A549 treated with RU486 at 1 μM for 4 hours (cell line): ENCODE measurements at places on chromosomes 12 and 14. TPM values are rescaled to one million over a fixed set of nuclear protein-coding genes. Genes with fewer than 3 reads are reported as not detected.

The NGB gene
- not detected in 5 replicates for total RNA-seq

The TAS2R42 gene
- not detected in 5 replicates for total RNA-seq

The ANG gene
- total RNA-seq = 8.3 to 12.0 TPM (median 11.4 TPM) in 5 replicates

The ADCY6 gene
- total RNA-seq = 10.1 to 16.3 TPM (median 15.7 TPM) in 5 replicates

The AICDA gene
- total RNA-seq = 0.08 to 0.17 TPM (median 0.09 TPM) in 3 of 5 replicates, not detected in the others

The CCDC175 gene
- total RNA-seq = not detected in 5 replicates

The ABCC9 gene
- total RNA-seq = 0.02 TPM in 1 of 5 replicates, not detected in the others

The HOXC4 gene
- 2.2 to 4.2 TPM (median 3.8 TPM) in 5 replicates for total RNA-seq

The CCT2 gene
- 261 to 378 TPM (median 303 TPM) in 5 replicates for total RNA-seq

The KLRK1 gene
- 0.09 to 0.12 TPM in 2 of 5 replicates, not detected in the others for total RNA-seq

The SIRT4 gene
- 0.49 to 0.99 TPM (median 0.80 TPM) in 5 replicates for total RNA-seq

The TSPAN9 gene
- 18.7 to 30.3 TPM (median 22.9 TPM) in 5 replicates for total RNA-seq

The GUCY2C gene
- total RNA-seq = 0.08 TPM in 1 of 5 replicates, not detected in the others

The KRT2 gene
- total RNA-seq = 0.05 TPM in 1 of 5 replicates, not detected in the others

The TMX1 gene
- 28.1 to 57.4 TPM (median 40.0 TPM) in 5 replicates for total RNA-seq

The SRRM4 gene
- total RNA-seq = not detected in 5 replicates

The FSCB gene
- not detected in 5 replicates for total RNA-seq

The DIO2 gene
- 6.0 to 10.7 TPM (median 6.5 TPM) in 5 replicates for total RNA-seq

The SLCO1A2 gene
- 0.02 TPM in 1 of 5 replicates, not detected in the others for total RNA-seq

The SOX5 gene
- total RNA-seq = not detected in 5 replicates

The KRT77 gene
- total RNA-seq = not detected in 5 replicates

The MYO1A gene
- total RNA-seq = 0.07 to 0.38 TPM (median 0.17 TPM) in 3 of 5 replicates, not detected in the others

The ADAM20 gene
- not detected in 5 replicates for total RNA-seq

The GLT8D2 gene
- total RNA-seq = 0.18 to 0.74 TPM (median 0.30 TPM) in 4 of 5 replicates, not detected in the other

The KIF26A gene
- 1.7 to 4.1 TPM (median 2.8 TPM) in 5 replicates for total RNA-seq
